NCI-H1694 (cell line): ENCODE measurements at places on chromosomes 13 and 19.

DNA sequence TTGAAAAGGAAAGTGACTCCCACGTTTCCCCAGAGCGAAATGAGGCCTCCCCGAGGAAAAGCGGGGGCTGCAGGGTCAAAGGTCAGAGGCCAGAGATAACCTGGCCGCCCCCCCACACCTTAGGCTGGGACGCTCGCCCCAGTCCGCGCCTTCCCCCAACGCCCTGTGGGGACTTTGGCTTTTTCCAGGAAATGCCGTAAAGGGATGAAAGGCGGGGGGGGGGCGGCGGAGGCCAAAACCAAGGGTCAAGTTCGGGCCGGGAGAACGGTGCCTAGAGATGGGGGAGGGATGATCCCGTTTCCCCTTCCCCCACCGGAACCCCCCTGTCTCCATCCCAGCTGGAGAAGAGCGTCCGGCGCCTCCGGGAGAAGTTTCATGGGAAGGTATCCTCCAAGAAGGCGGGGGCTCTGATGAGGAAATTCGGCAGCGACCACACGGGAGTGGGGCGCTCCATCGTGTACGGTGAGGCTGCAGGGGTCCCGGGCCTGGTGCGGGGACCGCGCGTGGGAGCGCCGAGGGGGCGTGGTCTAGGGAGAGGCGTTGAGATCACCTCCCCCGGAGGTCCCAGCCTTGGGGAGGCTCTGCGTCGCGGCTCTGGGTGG lies 575 bp downstream of the SHFL start:
- no peak for DNase-seq

DNA sequence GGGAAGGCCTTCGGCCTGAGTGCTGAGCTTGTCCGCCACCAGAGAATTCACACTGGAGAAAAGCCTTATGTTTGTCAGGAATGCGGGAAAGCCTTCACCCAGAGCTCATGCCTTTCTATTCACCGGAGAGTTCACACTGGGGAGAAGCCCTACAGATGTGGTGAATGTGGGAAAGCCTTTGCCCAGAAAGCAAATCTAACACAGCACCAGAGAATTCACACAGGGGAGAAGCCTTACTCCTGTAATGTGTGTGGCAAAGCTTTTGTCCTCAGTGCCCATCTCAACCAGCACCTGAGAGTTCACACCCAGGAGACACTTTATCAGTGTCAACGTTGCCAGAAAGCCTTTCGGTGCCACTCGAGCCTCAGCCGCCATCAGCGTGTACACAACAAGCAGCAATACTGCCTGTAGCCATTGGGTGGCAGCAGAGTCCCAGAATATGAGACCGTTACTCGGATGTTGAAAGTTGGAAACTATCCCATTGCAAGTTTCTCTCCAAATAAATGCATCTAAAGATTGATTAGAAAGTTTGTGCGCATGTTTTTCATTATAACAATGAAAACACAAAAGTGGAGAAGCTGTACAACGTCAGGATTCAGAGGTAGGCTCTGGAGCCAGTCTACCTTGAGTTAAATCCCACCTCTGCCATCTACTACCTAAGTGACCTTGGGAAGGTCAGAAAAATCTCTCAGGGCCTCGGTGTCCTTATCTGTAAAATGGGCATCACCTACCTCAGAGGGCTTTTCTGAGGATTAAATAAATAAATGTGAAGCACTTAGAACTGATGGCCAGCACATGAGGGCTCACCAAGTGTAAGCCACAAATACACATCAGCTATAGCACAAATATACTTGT lies 21.1 kb downstream of the ZNF473 start:
- no peak for DNase-seq

- DNase-seq: no peak
These were observed 13.2 kb downstream of the RNF17 start for GRCh38 chr13:24777171-24777570.

- no peak for DNase-seq
These were observed 10.7 kb downstream of the AP2S1 start for GRCh38 chr19:46839752-46840497.

- no peak for DNase-seq
These were observed 1.7 kb downstream of the KLK4 start for GRCh38 chr19:50909240-50910070.
